ENCODE measurements at places on chromosomes 12 and 14.

DNA sequence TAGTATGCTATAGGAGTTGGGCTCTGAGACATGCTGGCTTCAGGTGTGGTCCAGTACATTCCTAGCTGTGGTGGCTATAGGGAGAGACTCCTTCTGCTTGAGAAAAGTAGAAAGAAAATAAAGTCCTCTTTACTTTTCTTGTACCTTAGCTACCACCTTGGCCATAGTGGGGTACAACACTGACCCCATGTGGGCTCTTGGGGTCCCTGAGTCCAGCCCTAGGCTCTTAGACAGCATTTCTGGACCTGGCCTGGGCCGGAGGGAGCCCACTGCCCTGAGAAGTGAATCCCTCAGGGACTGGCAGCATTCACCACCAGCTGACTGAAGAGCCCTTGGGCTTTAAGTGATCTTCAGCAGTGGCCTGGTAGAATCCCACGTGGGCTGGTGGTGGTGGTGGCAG is 143.1 kb downstream of the SYT10 start:
- DNase-seq, result no peak

DNA sequence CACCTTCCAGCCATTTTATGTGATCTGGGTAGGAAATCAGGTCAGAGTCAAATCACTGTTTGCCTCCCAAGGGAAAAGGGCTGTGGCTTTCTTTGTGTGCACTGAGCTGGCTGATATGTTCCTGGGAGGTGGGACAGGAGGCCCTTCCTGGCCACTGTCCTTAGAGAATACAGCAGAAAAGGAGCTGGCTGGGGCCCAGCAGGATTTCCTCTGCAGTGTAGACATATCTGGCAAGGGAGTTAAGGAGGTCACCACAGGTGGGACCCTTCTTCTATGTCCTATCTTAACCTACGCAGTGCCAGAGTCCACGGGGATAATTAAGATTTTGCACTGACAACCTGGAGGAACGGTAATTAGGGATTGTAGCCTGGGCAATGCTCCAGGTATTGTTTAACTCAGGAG is 145.3 kb downstream of the NTF3 start:
- no peak for DNase-seq

GRCh38 chr12:59142183-59142790 is 222.0 kb upstream of the LRIG3 start:
- no peak for DNase-seq

GRCh38 chr14:81613341-81614045 is 79.8 kb upstream of the SEL1L start:
- DNase-seq, result no peak

DNA sequence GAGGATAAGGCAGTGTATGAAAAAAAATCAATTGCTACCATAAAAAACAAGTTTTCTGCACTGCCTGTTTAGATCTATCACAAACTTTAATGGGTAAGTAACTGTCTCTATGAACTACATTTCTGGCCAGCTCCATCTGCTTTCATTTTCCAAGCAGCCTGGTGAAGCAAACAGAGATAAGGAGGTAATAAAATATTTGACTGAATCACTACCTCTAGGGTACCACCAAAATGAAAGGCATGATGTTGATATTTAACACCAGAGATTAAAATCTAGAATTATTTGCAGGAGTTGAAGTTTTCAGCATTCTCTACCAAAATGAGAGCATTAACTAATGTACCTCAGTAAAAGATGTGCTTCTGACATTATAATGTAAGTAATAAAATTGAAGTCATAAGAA is 863.5 kb upstream of the MGAT4C start:
- no peak for DNase-seq

DNA sequence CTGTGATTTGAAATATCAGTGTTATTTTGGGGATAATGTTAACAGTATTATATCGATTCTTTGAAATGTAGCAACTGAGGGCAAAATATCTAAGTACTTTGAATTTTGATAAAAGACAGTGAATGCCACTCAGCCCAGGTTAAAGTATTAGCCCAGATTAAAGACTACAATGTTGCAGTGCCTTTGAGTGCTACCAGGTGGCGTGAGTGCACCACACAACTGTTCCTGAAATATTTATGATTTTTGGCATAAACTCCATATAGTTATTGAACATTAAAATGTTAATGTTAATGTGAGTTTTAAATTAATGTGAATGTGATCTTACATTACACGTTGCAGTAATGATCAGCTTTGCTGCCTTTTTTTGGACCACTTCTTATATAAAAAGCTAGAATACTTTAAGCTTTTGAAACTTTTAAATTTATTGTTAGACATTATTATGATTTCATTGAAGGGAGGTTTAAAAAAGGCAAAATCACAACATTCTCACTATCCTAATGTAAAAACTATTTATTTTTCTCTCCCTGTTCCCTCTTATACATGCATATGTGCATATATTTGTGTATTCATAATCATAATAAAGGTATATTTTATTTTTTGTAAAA is 22.5 kb downstream of the MRPS35 start:
- DNase-seq, result peak; percentile 29

All from LHCN-M2 (cell line).